Liver (tissue), 10 donors: ENCODE measurements at places on chromosomes 16 and 17. TPM values are rescaled to one million over a fixed set of nuclear protein-coding genes. Genes with fewer than 3 reads are reported as not detected.

NPIPA3 gene
- total RNA-seq = 0.75 TPM

GRCh38 chr16:57721356-57722209 lies 14.0 kb upstream of the KATNB1 start:
- DNase-seq = no peak

OR1A1 gene
- total RNA-seq = not detected

GRCh38 chr16:8641671-8642070 lies 20.2 kb downstream of the METTL22 start:
- peak; percentile 56 for DNase-seq

- DNase-seq = no peak
Measured at GRCh38 chr16:70572926-70573270, 49.3 kb downstream of the SF3B3 start.

DNA sequence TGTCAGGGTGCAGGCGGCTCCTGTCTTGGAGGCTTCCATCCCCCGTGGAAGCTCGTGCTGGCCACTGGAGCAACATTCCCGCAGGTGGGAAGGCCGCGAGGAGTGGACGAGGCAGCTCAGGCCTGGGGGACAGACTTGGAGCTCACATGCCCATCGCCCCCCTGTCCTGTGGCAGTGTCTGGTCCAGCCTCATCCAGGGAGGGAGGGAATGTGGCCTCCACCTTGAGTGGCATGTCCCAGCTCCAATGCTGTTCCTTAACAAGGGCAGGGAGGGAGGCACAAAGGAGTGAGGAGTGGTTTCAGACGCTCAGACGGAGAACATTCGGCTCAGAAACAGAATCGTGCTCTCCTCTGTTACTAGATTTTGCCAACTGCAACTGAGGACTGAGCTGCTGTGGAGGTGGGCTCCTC lies 159.4 kb upstream of the CHMP6 start:
- DNase-seq = no peak

DNA sequence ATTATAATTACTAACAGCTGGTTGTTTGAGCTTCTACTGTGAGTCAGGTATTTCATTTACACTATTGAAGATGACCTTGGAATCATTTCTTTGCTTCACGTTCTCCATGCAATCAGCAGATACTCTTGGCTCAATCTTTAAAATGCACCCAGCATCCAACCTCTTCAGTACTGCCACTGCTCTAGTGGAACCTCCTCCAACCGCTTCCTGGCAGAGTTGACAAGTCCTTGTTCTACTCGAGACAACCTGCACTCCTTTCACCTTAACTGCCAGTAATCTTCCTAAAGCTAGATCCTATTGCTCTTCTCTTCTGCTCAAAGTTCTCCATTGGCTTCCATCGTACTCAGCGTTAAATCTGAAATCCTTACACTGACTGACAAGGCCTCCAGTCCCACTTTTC lies 86.5 kb downstream of the SYCE1L start:
- no peak for DNase-seq

DNA sequence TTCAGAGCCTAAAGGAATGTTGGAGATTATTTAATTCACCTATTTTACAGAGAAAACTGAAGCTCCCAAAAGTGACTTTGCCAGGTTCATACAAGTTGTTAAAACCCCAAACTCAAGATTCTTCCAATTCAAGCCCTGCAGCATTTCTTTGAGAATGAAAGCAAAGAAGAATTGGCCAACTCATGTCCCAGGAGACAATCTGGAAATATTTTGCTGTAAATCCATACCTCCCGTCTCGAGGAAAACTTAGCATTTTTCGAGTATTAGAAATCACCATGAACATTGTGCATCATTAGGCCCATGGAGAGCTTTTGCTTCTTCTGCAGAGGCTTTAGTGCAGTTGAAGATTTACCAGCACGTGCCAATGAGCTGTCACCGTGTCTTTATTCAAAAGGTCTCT lies 176.4 kb upstream of the KCNJ16 start:
- DNase-seq = no peak

TEKT1 gene
- total RNA-seq = not detected

GRCh38 chr16:20826039-20826566 lies 19.8 kb downstream of the REXO5 start:
- DNase-seq = no peak

- DNase-seq = no peak
Measured at GRCh38 chr16:85312642-85313525, 200.6 kb upstream of the CIBAR2 start.

ALDH3A1 gene
- total RNA-seq = 0.33 TPM

- no peak for DNase-seq
Measured at GRCh38 chr16:86809458-86809955, 231.2 kb downstream of the FOXL1 start.

MMP25 gene
- 2.7 TPM for total RNA-seq

GRCh38 chr17:58184308-58184985 lies 8.1 kb upstream of the EPX start:
- no peak for DNase-seq

DNA sequence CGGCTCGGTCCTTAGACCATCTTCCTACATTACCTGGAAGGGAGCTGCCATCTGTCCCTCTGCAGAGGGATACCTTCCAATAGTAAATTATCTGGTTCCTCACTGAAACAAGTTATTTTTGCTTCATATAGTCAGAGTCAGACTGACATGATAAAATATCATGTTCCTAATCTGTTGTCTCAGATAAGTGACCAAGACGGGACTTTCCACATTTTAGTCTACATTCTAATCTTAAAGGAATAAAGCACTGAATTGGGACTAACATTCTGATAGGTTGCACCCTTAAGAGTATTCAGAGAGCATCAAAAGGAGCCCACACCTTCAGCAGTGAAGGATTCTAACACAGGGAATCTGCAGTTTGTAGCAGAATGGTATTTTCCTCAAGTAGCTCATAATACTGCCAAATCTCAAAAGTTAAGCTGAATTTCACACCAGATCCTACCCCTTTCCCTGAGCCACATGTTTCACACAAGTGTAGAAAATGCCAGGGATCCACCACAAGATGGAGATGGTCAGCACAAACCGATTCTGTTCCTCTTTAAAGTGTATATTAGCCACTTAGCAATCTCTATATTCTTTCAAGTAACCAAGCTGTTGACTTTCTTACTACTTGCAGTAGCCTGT lies 13.4 kb downstream of the GINS2 start:
- no peak for DNase-seq

DNA sequence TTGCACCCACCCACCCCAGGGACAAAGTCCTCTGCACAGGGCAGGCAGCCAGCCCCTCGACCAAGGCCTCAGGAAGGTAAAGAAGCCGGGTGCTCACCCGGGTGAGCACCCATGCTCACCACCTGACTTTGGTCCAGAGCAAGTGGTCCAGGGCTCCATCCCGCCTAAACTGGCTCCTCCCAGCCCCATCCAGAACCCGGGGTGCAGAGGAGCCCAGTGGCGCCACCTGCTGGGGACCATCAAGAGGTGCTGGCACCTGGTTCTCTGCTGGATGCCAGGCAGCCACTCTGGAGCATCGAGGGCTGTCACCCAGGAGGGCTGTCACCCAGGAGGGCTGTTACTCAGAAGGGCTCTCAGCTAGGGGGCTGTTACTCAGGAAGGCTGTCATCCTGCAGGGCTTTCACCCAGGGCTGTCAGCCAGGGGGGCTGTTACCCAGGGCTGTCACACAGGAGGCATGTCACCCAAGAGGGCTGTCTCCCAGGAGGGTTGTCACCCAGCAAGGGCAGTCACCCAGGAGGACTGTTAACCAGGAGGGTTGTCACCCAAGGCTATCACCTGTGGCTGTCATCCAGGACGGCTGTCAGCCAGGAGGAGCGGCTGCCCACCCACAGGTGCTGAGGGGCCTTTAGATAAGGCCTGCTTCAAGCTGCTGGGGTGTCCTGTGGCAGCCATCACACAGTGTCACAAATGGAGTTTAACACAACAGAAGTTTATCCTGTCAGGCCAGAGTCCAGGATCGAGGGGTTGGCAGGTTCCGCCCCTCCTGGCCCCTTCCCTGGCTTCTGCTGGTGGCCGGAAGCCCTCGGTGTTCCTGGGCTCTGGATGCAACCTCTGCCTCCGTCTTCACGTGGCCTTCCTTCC lies 98.5 kb downstream of the TNFRSF13B start:
- peak; percentile 41 for DNase-seq

DNA sequence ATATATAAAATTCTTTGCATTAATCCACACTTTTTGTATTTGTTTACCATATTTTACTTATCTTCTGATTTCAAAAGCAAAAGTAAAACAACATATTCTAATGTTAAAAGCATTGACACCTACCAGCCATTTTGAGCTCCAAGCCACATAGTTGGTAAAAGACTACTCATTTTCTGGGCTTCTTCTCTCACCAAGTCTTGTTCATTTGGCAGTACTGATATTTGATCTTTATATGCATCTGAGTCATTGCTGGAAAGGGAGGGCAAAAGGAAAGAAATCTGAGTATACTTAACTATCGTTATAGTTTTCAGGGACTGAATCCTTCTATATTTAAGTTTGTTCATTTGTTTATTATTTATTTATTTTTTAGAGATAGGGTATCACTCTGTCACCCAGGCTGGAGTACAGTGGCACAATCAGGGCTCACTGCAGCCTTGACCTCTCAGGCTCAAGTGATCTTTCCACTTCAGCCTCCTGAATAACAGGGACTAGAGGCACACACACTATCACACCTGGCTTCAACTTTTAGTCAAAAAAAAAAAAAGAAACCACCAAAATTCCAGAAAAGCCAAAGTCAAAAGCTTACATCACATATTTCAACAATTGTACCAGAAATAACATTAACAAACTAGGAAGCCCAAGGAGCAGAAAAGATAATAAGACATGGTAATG lies 121.0 kb upstream of the TOB1 start:
- DNase-seq = no peak

- peak; percentile 69 for DNase-seq
Measured at GRCh38 chr16:31487720-31488467, 5.0 kb downstream of the SLC5A2 start.

DNA sequence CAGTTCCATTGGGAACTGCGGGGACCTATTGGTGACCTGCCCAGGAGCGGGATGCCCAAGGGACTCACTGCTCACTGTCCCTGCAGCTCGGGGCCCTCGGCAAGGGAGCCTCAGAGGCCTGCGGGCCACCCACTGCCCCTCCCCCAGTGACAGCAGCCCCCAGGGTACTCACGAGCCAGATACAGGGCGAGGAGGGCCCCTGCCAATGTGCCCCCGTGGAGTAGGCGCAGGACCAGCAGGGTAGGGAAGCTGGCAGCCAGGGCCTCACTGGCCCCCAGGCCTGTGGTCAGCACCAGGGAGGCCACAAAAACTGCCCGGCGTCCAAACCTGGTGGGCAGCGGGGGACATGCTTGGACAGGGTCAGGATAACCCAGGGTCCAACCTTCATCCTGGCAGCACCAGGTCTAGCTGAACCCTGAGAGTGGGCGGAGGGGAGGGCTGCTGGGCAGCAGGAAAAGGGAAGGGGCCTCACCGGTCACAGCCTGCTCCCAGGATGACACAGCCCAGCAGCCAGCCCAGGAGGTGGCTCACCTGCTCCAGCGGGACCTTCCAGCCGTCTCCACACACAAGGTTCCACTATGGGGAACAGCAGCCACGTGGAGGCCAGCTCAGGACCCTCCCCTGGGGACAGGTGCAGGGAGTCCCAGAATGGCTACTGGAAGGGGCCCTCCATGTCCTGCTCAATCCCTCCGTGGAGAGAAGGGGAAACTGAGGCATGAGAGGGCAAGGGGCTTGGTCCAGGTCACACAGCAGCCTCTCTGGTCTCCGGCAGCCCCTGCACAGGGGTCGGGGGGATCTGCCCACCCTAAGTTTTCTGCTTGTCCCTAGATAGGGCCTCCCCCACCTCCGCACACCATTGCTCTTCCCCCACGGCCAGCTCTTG lies 855 bp downstream of the SLC22A31 start:
- no peak for DNase-seq

DNA sequence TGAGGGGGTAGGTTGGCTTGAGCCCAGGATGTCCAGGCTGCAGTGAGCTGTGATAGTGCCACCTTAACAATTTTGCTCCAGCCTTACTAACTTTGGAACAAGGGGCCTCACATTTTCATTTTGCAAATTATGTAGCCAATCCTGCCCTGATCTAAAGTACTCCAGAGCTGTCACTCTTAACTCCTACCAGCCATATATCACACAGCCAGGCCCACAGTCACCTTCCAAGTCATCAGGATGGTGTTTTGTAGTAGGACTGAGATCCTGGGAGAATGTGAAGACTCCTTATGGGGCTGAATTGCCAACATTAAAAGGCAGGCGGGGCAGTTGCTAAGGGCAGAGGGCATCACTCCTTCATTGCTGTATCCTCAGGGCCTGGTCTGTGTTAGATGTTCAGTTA lies 243.0 kb downstream of the MRTFB start:
- no peak for DNase-seq

GRCh38 chr16:9094011-9094846 lies 2.8 kb downstream of the HAPSTR1 start:
- no peak for DNase-seq

DNA sequence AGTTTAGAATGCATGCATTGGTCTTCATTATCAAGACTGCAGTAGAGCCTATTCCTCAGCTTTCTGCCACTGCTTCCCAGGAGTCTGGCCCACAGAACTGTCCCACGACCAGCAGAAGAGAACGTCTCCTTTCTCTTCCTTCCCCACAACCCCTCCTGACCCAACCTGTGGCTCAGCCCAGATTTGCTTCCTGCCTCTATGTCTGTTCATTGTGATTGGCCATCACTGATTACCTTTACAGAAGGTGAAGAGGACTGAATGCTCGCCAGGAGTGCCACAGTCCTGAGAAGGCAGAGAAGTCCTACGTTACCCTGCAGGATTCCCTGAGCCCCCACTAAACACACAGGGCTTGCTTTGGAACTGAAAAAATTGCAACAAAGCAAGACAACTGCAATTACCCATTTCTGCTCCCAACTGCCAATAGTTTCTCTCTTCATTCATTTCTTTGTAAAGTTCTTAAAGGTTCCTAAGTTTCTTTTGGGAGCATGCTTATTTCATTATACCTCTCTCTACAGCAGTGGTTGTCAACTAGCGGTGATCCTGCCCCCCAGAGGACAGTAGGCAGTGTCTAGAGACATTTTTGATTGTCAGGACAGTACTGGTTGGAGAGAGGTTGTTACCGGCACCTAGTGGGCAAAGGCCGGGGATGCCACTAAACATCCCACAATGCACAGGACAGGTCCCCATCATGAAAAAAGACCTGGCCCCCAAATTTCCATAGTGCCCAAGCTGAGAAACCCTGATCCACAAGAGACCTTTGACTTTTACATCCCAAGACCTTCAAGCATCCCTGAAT lies 4.5 kb upstream of the NAT9 start:
- no peak for DNase-seq
